ENCODE measurements at places on chromosomes 6 and 20.

DNA sequence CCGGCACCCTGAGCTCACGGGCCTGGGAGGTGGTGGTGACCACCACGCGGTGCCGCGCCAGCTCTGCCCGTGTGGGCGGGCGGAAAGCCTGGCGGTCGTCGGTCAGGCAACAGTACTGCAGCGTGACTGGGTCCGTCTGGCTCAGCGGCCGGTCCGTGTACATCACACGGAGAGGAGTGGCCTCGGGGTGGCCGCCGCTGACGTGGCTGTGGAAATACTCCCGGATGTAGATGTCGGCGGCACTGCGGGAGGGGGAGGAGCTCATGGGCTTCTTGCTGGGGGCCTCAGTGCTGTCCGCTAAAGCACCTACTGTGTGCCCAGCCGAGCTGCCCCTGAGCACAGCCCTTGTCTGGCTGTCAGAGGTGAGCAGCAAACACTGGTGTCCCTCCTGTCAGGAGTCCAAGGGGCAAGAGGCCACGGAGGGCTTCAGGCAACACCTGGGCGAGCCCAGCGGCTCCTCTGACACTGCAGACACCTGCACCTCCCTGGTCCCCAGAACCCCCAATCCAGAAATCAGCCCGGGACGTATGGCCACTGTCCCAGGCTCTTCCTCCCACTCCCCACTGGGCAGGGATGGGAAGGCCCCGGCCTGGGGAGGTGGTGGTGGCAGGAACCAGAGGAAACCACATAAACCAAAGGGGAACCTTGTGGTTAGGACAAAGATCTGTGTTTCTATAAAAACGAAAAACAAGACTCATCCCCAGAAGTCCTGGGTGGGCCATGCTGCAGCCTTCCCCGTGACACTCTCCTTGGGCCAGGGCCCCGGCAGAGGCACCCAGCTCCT lies 6.5 kb downstream of the HELZ2 start:
- peak; percentile 93 for DNase-seq

GRCh38 chr6:44166591-44167184 lies 8.1 kb downstream of the CAPN11 start:
- DNase-seq = peak; percentile 90

GRCh38 chr6:91392951-91393350 lies 806.1 kb upstream of the MAP3K7 start:
- no peak for DNase-seq

DNA sequence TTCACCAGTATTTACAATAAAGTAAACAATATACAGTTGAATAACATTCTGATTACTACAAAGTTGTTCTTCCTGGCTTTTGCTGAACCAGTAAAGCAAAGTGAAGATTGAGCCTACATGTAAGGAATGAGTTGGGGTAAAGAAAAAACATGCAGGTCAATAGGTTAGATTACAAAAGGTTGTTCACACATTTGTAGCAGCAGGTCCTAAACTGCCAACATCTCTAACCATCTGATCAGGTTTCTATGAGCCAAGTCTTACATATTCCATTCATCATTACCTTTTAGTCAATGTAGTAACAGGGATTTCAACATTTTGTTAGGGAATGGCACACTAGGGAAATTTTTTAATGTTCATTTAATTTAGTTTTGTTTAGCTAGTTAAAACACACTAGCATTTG lies 9.3 kb upstream of the CALHM6 start:
- DNase-seq = no peak

GRCh38 chr6:56515081-56515905 lies 127.4 kb downstream of the DST start:
- no peak for DNase-seq

- DNase-seq = peak; percentile 30
These were observed 28.3 kb upstream of the FBXO30 start for GRCh38 chr6:145842693-145843546.

DNA sequence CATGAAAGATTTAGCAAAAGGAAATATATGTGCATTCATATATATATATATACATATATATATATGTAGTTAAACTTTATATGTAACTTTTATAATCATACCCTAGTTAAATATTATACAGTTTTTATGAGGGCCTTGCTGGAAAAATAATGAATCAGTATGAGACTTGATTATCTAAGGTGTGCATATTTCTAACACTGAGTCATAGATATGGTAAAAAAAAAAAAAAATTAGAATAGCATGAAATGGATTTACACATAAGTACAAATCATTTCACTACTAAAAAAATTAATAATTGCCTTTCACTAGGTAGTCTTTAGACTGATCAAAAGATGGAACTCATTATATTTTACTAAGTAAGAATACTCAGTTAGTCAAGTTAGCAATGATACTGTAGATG lies 51.3 kb upstream of the DST start:
- DNase-seq = no peak

GRCh38 chr20:2757969-2758368 lies 42.5 kb downstream of the CPXM1 start:
- DNase-seq = no peak

DNA sequence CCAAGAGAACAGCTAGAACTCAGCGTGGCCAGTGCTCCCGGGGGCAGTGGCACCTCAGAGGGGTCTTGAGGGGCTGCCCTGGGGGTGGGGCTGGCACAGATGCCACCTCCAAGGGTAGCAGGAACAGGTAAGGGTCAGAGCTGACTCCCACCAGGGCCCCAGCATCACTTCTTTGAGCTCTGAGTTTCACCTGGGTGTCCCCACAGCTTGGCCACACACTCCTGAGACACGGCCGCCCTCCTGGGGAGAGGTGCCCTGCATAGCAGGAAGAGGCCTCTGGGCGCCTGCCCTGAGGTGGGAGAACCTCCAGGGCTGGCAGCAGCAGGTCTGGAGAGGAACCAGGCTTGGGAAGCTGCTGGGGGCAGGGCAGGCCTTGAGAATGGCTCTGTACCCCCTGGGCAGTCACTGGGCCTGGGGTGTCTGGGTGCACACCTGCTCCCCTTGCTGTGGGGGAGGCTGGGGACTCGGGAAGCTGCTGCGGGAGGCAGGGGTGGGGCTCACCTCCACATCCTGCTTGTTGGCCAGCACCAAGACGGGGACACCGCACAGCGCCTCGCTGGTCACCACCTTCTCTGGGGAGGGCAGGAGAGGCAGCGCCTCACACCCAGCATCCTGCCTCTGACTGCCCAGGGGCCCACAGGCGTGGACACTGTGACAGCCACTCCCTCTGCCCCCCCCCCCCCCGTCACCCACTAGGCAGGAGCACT lies 5.0 kb downstream of the TNFRSF6B start:
- DNase-seq = no peak

- DNase-seq = no peak
These were observed 64.4 kb downstream of the CD40 start for GRCh38 chr20:46182276-46183200.

DNA sequence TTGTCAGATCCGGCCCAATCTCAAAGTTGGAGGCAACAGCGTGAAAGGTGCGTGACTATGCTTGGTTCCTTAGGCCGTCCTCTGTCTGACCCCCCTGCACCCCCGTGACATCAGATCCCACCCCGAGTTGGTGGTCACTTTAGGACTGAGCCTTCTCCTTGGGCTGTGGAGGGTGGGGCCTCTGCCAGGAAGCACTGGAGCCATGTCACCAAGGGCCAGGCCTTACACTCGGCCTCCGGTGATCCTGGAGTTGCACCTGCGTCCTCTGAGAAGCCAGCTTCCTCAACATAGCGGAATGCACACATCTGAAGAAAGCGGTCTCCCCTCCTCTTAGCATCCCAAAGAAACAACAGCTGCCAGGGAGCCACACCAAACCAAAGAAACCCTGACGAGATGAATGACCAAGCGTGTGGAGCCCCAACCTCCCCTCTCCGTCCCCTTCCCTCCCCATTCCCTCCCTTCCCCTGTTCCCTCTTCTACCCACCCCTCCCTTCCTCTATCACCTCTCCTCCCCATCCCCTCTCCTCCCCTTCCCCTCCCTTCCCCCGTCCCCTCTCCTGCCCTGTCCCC lies 182.6 kb downstream of the TTLL2 start:
- DNase-seq = no peak

DNA sequence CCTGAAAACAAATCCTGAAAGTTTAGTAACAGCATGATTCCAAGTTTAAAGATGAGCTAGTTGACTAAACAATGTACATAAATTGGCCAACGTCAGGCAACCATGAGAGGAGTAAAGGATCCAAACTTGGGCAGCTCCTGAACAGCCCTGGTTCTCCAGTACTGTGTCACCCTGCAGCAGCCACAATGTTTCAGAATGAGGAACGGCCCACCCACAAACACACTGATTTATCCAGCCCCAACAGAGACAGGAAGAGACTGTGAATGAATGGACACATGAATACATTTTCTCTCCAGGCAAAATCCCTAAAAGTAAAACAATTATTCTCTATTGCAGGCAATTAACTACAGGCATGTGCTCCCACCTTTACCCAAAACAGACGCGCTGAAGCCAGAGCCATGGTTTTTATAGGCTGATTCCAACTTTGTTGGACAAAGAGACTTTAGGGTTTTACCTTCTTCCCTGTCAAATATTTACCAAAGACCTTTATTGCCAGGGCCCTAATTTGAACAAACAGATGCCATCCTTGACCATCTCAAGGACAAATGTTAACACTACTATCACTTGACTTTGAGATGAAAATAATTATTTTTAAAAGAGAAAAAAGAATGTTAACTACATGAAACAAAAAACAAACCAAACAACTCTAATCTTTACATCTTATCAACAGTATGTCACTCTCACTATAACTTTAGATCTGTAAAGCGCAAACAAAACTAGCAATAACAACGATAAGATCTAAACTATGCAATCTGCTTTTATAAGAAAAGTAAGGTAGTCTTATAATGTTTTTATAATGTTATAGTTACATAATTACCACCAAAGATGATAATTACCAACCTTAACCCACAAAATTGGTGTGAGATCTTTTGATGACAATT lies 22.9 kb downstream of the CNKSR3 start:
- no peak for DNase-seq

DNA sequence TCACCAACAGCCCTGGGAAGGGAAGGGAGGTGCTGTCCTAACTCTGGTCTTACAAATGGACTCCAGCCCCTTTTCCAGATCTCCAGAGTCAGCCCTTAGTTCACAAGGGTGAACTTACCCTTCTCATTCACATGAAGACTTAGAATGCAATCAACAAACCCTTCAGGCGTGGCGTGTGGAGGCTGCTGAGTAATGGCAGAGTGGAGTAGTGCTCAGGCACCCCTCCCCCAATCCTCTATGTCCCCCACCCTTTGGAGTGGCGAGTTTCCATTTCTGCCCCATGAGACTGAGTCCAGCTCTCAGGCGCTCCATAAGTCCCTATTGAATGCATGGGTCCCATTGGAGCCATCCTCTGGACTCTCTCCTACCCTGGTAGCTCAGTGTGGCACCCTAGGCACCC lies 3.3 kb downstream of the SNAI1 start:
- DNase-seq = no peak

GRCh38 chr6:100979267-100979666 lies 98.1 kb upstream of the ASCC3 start:
- no peak for DNase-seq

- no peak for DNase-seq
These were observed 108.6 kb downstream of the BCKDHB start for GRCh38 chr6:80215063-80215462.

- DNase-seq = peak; percentile 91
These were observed 59.1 kb upstream of the PTPN1 start for GRCh38 chr20:50450881-50451752.

Measured in NB4 (cell line).